ENCODE measurements at places on chromosomes 12 and 14.

DNA sequence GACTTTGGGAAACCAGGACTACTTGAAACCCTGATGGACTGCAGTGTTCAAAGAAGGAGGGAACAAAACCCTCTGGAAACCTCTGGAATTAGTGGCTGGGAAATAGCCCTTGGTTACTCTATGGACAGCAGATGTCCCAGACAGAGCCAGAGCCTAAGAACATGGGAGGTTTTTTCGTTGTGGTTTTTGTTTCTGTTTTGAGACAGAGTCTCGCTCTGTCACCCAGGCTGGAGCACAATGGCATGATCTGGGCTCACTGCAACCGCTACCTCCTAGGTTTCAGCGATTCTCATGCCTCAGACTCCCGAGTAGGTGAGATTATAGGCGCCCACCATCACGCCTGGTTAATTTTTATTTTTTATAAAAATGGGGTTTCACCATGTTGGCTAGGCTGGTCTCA is 1378.7 kb downstream of the AACS start:
- no peak for DNase-seq

GRCh38 chr12:42574851-42575266 is 14.7 kb downstream of the PRICKLE1 start:
- no peak for DNase-seq

- DNase-seq, result peak; percentile 55
Measured at GRCh38 chr12:55931780-55932550, 1.0 kb downstream of the DGKA start.

GRCh38 chr12:118704527-118705241 is 276.7 kb upstream of the SRRM4 start:
- DNase-seq, result no peak

GRCh38 chr12:24020397-24021163 is 71.1 kb upstream of the SOX5 start:
- no peak for DNase-seq

- no peak for DNase-seq
Measured at GRCh38 chr12:571795-572531, 91.3 kb downstream of the NINJ2 start.

- DNase-seq, result no peak
Measured at GRCh38 chr14:95575840-95576473, 41.1 kb downstream of the GLRX5 start.

DNA sequence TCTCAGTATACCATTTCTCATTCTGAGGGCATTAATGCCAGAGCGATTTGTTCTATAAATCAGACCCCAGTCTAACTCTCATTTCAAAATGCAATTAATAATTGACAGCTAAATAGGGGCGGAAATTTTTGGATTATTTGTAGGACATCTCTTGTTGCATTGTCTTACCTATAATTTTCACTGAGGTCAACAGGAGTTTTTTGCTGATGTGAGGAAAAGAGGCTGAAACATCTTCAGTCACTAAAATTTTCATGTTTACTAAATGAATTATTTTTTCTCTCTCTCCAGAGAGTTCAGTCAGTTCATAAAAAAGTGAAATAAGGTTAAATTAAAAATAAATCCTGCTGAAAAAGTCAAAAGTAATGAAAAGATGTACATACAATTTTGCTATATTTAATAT is 295.9 kb downstream of the CCER1 start:
- no peak for DNase-seq

DNA sequence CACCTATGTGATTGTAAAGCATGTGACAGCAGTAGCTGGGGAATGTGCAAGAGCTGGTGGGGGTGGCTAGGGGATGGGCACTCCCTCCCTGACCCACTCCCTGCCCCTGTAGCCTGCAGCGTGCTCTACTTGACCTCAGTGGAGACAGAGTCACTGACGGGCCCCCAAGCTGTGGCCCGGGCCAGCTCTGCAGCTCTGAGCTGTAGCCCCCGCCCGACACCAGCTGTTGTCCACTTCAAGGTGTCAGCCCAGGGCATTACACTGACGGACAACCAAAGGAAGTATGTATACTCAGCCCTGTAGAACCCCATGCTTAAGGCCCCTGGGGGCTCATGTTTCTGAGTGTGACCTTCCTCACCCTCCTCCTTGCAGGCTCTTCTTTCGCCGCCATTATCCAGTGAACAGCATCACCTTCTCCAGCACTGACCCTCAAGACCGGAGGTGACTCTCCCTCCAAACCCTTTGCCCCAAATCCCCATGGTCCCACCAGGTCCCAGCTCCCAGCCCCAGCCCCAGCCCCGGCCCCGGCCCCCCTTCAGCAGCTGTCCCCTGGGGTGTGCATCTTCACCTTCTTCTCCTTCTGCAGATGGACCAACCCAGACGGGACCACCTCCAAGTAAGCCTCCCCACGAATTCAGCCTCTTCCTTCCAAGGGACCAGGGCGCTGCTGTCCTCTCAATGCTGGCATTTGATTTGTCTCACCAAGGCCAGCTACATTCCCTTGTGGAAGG is 13.3 kb downstream of the TNS2 start:
- DNase-seq, result no peak

DNA sequence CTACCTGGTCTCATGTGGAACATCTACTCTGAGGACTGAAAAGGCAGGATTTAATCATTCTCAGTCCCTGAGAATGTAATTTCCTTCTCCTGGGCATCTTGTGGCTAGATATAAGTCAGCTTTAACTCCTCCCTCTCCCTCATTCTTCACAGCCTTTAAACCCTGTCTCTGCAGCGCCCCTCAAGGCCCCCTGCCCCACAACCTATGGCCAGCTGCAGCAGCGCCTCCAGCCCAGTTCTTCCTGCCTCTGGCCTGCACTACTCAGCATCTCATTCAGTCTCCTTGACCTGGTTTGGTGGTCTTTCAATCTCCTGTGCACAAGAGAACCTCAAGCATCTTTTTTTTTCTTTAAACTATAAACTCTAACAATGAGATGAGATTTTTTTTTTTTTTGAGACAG is 29.3 kb downstream of the NCKAP5L start:
- no peak for DNase-seq

DNA sequence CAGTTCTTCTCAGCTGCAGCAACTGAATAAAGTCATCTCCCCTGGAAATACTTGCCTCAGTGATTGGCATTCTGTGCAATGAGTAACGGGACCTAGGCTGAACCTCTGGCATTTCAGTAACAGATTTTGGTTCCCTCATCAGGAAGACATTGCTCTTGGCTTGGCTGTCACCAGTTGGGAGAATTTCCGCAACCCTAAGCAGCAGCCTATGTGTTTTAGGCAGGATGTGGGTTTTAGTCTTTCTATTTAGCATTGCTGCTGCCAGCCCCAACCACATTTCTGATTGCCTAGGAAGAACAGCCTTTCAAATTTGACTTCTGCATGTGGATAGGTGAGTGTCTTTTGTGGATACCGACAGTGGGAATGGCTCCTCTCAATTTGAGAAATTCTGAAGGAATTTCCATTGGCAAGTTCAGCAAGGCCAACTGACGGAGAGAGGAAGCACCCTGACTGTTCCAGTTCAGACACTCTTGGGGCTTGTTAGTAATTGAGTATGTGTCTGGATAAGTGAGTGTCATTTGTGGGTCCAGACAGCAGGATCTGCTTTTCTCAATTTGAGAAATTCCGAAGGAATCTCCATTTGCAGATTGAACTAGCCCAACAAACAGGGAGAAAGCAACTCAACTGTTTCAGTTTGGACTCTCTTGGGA is 19.0 kb upstream of the CLEC2A start:
- no peak for DNase-seq

- DNase-seq, result no peak
Measured at GRCh38 chr14:75610834-75611233, 32.4 kb downstream of the FLVCR2 start.

- no peak for DNase-seq
Measured at GRCh38 chr12:131862600-131862993, 31.8 kb upstream of the ULK1 start.

- DNase-seq, result no peak
Measured at GRCh38 chr12:104121001-104121400, 17.0 kb downstream of the NFYB start.
